Trophoblast cell (in vitro differentiated cells and primary cell): ENCODE measurements at places on chromosomes 3 and 15.

DNA sequence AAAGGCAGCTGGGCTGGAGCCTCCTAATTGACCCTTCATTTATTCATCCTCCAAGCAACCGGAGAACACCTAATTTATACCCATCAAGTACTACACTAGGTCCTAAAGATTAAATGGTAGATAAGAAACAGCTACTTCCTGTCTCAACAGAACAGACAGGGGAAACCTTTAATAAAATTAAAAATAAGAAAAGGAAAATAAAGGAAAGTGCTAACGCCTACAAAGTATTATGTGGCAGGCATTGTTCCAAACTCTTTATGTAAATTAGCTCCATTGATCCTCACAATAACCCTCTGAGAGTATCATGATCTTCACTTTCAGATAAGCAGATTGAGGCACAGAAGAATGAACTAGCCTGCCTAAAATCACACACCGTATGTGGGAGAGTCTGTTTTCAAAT, 139.5 kb downstream of the CNTN6 start:
- H3K36me3 ChIP-seq, result no peaks in the 10 kb centered on the region
- no peaks in the 10 kb centered on the region for H3K27me3 ChIP-seq
- no peaks in the 10 kb centered on the region for H3K4me1 ChIP-seq

GRCh38 chr15:33808720-33809457, 159.4 kb upstream of the CHRM5 start:
- no peak overlapping the region for H3K27ac ChIP-seq
- no peaks in the 10 kb centered on the region for H3K27me3 ChIP-seq
- H3K4me3 ChIP-seq, result no peak overlapping the region
- DNase-seq, result no peak
- H3K4me1 ChIP-seq, result peaks cover 3% of the 10 kb centered on the region

DNA sequence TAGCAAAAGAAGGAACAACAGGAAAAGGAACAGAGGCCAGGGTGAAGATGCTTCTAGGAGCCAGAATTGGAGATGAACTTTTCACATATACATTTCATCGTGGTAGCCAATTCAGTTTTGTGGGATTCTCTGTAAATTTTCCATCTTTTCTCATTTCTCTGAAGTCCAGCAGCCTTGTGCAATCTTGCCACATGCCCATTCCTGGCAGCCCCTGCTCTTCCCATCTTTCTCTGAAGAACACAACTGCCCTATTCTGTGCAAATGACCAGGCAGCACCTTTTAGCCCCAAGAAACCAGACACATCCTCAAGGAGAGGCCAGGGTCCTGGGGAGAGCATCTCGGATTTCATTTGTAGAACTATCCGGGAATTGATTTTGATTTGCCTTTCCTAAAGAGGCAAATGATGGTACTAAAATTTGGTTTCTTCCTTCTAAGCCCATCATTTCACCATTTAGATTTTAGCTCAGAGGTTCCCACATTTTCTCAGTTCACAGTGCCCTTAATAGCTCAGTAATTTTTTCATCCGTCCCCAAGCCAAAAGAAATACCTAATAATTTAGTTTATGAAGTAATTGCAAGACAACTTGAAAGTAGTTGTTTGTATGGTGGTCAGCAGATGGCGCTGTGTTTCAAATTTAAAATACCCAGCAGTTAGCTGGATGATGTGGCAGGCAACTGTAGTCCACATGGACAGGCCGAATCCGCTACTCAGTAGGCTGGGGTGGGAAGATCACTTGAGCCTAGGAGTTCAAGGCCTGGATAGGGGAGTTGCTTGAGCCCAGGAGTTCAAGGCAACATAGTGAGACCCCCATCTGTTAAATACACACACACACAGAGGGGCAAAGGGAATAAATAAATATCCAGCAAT, 61.3 kb upstream of the ACKR4 start:
- H3K27ac ChIP-seq, result no peak overlapping the region
- peaks cover 13% of the 10 kb centered on the region for H3K36me3 ChIP-seq
- H3K27me3 ChIP-seq, result no peaks in the 10 kb centered on the region
- peak; percentile 54 for DNase-seq
- no peak overlapping the region for H3K4me3 ChIP-seq
- H3K4me1 ChIP-seq, result no peaks in the 10 kb centered on the region

DNA sequence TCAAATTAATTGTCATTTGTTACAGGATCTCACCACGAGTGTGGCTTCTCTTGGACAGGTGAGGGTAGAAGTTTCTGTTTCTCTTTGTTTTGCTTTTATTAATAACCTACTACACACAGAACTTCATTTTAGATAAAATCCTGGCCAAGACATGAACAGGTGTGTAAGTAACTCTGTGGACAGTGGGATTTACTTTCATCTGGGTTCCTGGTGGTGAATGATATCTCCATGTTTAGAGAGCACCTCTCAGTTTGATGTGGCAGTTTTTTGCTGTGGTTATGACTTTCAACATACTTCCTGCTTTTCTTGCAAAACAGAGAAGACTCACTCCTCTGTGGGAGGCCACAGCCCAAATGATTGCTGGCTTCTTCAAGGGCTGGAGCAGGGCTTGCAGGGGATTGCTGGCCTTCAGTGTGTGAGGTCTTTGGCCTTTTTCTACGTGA, 71.1 kb upstream of the XCR1 start:
- H3K4me3 ChIP-seq, result no peak overlapping the region
- H3K27ac ChIP-seq, result no peak overlapping the region
- peaks cover 2% of the 10 kb centered on the region for H3K36me3 ChIP-seq
- no peaks in the 10 kb centered on the region for H3K27me3 ChIP-seq
- H3K4me1 ChIP-seq, result no peaks in the 10 kb centered on the region

DNA sequence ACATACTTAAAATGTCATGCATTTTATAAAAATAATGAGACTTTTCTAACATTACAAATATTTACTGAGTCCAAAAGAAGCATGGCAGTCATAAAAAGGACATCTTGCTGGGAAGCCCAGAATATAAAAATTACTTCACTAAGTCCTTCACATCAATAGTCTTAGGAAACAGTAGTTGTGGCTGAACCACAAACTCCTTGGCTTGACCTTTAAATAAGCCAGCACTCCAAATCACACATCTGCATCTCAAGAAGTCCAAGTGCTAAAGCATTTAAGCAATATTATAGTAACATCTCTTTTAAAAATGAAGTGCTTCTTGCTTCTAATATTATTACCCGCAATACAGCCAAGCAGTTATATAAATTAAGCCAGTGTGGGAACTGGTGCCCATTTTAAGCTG, 8.8 kb downstream of the CCNL1 start:
- H3K4me3 ChIP-seq, result no peak overlapping the region
- H3K4me1 ChIP-seq, result no peaks in the 10 kb centered on the region
- no peak overlapping the region for H3K27ac ChIP-seq
- DNase-seq, result no peak
- peaks cover 11% of the 10 kb centered on the region for H3K36me3 ChIP-seq
- H3K27me3 ChIP-seq, result no peaks in the 10 kb centered on the region

DNA sequence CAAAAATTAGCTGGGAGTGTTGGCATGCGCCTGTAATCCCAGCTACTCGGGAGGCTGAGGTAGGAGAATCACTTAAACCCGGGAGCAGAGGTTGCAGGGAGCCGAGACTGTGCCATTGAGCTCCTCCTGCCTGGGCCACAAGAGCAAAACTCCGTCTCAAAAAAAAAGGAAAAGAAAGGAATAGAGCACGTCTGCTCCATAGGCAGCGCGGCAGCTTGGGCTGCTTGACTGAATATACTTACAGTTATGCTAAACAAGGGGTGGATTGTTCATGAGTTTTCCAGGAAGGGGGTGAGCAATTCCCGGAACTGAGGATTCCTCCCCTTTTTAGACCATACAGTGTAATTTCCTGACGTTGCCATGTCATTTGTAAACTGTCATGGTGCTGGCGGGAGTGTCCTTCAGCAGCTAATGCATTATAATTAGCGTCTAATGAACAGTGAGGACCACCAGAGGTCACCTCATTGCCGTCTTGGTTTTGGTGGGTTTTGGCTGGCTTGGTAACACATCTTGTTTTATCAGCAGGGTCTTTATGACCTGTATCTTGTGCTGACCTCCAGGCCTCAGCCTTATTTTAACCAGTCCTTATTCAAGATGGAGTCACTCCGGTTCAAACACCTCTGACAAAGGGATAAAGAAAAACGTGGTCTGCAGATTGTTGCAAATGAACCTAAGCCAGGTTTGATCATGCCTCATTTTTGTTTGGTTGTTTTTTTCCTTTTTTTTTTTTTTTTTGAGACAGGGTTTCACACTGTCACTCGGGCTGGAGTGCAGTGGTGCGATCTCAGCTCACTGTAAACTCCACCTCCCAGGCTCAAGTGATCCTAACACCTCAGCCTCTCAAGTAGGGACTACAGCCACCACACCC, 24.9 kb upstream of the SENP5 start:
- H3K4me1 ChIP-seq, result peaks cover 5% of the 10 kb centered on the region
- H3K4me3 ChIP-seq, result no peak overlapping the region
- no peaks in the 10 kb centered on the region for H3K36me3 ChIP-seq
- no peak overlapping the region for H3K27ac ChIP-seq
- no peaks in the 10 kb centered on the region for H3K27me3 ChIP-seq
- DNase-seq, result no peak

DNA sequence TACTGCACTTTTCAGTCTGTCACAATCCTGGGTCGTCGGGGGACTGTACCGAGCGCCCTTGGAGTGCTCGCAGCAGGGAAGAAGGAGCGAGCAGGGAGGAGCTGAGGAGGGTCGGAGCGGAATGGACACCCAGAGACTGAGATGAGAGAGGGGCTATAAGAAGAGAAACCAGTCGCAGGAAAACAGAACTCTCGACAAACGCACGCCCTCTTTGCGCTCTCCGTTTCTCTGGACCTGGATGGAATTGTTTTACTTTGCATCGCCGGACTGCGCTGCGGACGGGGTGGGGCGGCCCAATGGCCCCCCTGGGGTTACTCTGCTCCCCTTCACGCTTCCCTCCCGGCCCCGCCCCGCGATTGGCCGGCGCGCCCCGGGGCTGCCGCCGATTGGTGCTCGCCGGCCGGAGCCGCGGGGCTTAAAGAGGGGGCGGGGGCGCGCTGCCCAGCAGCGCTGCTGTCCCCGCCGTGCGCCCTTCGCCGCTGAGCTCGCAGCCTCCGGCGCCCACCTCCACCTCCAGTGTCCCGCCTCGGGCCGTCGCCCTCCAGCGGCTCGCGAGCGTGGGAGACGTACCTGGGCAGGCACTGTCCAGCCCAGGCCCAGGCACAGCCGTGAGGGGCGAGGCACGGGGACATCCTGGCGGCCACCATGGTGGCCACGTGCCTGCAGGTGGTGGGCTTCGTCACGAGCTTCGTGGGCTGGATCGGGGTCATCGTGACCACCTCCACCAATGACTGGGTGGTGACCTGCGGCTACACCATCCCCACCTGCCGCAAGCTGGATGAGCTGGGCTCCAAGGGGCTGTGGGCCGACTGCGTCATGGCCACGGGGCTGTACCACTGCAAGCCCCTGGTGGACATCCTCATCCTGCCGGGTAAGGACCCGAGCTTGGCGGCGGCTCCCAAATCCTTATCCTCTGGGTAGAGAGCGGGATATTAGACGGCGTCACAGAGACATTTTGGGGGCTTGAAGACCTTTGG, at the start of gene CLDN11:
Gene CLDN11, plus strand, starts transcription at position 447 of the 977 bp plus-strand sequence. Its CDS starts 199 bp downstream, at position 646.
- peaks cover 7% of the 10 kb centered on the region for H3K4me1 ChIP-seq
- H3K27me3 ChIP-seq, result peaks cover 9% of the 10 kb centered on the region
- H3K36me3 ChIP-seq, result no peaks in the 10 kb centered on the region

DNA sequence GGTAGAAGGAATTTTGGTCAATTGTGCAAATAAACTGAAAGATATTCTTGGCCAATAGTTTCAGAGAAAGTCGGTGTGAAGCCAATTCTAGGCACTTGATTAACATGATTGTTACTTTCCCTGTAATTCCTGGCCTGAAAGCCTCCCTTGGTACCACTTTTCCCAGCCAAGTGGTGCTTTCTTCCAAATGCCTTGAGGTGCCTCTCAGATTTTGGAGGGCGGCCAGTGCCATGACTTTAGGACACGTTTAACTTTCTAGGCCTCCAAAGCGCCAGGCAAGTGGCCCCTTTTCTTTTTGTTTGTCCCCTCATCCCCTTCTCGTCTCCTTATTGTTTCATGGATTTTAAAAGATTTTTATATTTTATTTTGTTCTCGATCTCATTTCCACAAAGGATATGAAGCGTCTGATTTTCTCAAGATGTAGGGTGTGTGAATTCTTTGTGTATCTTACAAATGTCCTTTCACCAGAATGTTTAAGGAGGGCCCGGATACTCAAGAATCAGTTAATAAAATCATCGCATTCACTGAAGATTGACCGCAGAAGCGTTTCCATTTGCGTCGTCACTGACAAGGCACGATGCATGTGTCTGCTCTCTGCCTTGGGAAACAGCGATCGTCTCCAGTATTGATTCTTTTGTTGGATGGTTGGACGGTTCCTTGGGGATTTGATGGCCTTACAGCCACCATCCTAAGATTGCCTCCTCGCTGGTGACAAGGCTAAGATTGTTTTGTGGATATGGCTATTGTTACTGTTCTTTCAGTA, 87.8 kb downstream of the ASB7 start:
- H3K36me3 ChIP-seq, result no peaks in the 10 kb centered on the region
- no peak for DNase-seq
- no peak overlapping the region for H3K4me3 ChIP-seq
- H3K27ac ChIP-seq, result no peak overlapping the region
- H3K4me1 ChIP-seq, result peaks cover 10% of the 10 kb centered on the region
- no peaks in the 10 kb centered on the region for H3K27me3 ChIP-seq

DNA sequence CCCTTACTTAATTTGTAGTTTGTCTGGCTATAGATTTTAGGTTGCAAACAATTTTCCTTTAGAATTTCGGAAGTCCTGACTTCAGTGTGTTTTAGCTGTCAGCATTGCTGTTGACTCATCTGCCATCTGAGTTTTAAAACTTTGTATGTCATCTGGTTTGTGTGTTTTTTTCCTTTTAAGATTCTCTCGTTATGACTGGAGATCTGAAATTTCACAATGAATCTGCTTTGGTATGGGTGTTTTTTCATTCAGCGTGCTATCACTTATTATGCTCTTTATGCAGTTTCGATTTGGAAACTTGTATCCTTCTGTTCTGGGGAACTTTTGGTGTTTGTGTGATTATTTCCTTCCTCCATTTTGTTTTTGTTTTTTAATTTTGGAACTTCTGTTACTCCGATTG, 53.7 kb upstream of the ZNF280D start:
- H3K27ac ChIP-seq, result no peak overlapping the region
- H3K4me1 ChIP-seq, result no peaks in the 10 kb centered on the region
- no peaks in the 10 kb centered on the region for H3K36me3 ChIP-seq
- no peaks in the 10 kb centered on the region for H3K27me3 ChIP-seq
- no peak overlapping the region for H3K4me3 ChIP-seq

GRCh38 chr3:74149466-74149865, 465.0 kb downstream of the CNTN3 start:
- no peaks in the 10 kb centered on the region for H3K36me3 ChIP-seq
- H3K27ac ChIP-seq, result no peak overlapping the region
- no peak for DNase-seq
- no peaks in the 10 kb centered on the region for H3K27me3 ChIP-seq
- H3K4me1 ChIP-seq, result no peaks in the 10 kb centered on the region

- H3K36me3 ChIP-seq, result peaks cover 17% of the 10 kb centered on the region
- no peaks in the 10 kb centered on the region for H3K27me3 ChIP-seq
- H3K4me1 ChIP-seq, result no peaks in the 10 kb centered on the region
- no peak overlapping the region for H3K27ac ChIP-seq
Observed at GRCh38 chr3:129474984-129475804, 35.2 kb downstream of the IFT122 start.
